ENCODE measurements at places on chromosomes 16 and 17.

GRCh38 chr16:50271148-50272041 is 5.0 kb downstream of the ADCY7 start:
- DNase-seq: no peak

DNA sequence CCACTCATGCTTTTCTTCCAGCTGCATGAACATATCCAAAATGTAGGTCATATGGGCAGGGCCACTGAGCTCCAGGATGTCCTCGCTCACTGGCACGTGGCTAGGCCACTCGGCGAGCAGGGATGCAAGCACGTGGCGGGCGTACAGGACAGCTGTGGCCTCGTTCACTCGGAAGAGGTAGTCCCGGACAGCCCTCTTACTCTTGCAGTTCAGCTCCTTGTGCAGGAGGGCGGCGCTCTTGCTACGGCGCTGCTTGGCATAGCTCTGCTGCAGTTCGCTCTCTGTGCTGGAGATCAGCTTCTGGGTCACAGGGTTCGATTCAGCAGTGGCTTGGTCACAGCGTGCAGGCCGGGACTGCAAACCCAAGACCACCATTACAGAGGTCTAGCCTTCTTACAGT is 53.1 kb upstream of the ATP2A3 start:
- no peak for DNase-seq

DNA sequence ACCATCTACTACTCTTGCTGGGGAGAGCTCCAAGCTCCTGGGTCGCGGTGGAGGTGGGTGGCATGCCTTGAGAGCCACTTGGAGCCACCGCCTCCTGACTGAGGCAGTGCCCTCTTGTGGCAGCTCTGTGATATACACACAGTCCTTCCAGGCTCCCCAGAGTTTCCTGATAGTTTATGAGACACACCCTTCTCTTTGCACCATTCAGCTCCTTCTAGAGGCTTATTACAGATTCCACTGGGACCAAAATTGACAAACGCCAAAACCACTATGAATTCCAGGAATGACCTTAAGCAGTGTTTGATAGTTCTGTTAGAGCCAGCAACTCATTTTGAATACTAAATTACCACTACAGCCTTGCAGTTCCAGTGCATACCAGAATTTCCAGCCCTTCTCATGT is 170.1 kb upstream of the CDH13 start:
- peak; percentile 45 for DNase-seq

DNA sequence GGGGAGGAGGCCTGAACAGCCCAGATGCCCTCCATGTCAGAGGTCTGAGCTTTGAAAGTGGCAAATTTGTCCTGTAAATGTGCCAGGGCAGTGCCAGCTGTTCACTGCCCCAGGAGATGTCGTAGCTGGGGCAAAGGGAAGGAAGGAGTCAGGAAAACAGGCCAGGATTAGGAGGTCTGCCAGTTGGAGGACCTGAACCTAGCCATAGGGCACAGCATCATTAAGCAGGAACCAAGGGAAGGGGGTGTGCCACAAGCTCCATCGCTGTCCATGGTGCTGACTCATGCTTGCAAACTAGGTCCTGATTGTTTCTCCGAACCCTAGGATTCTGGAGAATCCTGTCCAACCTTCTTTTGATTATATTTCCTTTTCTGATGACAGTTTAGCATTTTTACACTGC is 124.2 kb downstream of the TMEM132E start:
- DNase-seq: no peak

DNA sequence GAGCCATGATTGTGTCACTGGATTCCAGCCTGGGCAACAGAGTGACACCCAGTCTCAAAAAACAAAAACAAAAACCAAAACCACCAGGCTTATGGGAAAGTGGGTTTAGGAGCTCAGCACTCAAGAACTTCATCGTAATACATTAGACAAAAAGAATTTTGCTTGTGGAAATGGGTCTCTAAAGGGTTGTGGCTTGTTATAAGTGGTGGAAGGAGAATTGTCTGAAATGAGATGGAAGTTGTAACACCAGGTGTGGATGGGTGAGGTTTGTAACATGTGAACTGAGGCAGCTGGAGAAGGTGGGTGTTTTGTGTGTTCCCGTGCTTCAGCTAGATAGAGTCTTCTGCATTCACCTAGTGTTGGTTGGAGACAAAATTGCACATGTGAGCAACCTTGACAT is 35.8 kb downstream of the CDH1 start:
- DNase-seq: no peak

GRCh38 chr16:64679976-64680690 is 441.7 kb downstream of the CDH11 start:
- DNase-seq: no peak

- no peak for DNase-seq
These were observed 3.4 kb downstream of the C1QTNF1 start for GRCh38 chr17:79027274-79027924.

- no peak for DNase-seq
These were observed at the start of gene ADCY7 for GRCh38 chr16:50266337-50267091. ADCY7 (plus strand) TSS chr16:50266551; CDS start chr16:50288180, 21,629 bp downstream.

DNA sequence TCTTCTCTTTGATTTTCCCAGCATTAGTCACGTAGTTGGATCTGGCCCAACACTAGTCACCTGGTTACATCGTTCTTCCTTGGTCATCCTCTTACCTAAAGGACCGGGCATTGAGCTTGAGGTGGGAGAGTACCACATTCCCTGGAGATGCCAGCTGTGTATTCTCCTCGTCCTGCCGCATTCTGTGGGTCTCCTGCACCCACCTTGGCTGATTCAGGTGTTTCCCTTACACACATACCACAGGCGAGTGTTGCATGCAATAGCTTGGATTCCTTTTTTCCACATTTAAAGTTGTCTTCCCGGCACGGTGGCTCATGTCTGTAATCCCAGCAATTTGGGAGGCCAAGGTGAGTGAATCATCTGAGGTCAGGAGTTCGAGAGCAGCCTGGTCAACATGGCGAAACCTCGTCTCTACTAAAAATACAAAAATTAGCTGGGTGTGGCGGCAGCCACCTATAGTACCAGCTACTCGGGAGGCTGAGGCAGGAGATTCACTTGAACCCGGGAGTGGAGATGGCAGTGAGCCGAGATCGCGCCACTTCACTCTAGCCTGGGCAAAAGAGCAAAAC is 21.6 kb upstream of the CLEC18C start:
- DNase-seq: no peak

DNA sequence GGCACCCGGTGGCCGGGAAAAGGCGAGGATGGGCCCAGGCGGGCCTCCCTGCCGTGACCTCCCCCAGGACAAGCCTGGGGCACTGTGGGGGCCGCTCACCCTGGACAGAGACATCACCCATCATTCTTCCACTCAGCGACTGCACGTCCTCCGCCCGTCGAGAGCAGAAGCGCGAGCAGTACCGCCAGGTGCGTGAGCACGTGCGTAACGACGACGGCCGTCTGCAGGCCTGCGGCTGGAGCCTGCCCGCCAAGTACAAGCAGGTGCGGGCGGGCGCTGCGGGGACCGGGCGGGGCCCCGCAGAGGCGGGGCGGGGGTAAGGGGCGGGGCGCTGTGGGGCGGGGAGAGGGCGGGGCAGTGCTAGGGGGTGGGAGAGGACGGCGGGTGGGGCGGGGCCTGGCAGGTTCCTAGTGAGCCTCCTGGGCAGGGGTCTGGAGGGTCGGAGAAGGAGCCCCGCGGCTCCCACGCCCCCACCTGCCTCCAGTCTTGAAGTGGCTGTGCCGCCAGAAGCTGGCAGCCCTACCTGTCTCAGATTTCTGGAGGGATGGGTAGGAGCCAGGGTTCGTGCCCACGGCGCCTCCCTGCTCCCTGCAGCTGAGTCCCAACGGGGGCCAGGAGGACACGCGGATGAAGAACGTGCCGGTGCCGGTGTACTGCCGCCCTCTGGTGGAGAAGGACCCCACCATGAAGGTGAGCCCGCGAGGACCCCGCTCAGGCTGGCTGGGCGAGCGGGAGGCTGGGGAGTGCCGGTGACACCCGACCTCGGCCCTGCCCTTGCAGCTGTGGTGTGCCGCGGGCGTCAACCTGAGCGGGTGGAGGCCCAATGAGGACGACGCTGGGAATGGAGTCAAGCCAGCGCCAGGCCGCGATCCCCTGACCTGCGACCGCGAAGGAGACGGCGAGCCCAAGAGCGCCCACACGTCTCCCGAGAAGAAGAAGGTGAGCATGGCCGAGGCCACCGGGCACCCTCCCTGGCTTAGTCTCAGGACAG is 7.5 kb downstream of the NME3 start:
- no peak for DNase-seq

- no peak for DNase-seq
These were observed 10.5 kb downstream of the MXRA7 start for GRCh38 chr17:76700270-76700616.

DNA sequence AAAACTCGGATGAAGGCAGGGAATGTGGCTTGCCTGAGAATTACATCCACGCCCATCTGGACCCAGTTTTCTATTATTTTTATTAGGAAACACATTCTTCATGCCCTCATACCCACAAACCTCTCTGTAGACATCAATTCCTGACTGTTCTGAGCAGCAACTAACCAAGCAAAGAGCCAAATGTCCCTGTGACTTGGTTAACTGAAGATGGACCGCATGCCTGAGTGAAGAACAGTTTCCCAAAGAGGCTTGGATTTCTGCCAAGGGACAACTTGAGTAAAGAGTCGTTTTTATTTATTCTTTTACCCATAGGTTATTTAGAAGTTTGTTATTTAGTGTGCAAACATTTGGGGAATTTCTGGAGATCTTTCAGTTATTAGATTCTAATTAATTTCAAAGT is 259.8 kb downstream of the GRIN2A start:
- DNase-seq: no peak

- DNase-seq: peak; percentile 86
These were observed 12.8 kb downstream of the SMIM5 start for GRCh38 chr17:75645889-75646637.

DNA sequence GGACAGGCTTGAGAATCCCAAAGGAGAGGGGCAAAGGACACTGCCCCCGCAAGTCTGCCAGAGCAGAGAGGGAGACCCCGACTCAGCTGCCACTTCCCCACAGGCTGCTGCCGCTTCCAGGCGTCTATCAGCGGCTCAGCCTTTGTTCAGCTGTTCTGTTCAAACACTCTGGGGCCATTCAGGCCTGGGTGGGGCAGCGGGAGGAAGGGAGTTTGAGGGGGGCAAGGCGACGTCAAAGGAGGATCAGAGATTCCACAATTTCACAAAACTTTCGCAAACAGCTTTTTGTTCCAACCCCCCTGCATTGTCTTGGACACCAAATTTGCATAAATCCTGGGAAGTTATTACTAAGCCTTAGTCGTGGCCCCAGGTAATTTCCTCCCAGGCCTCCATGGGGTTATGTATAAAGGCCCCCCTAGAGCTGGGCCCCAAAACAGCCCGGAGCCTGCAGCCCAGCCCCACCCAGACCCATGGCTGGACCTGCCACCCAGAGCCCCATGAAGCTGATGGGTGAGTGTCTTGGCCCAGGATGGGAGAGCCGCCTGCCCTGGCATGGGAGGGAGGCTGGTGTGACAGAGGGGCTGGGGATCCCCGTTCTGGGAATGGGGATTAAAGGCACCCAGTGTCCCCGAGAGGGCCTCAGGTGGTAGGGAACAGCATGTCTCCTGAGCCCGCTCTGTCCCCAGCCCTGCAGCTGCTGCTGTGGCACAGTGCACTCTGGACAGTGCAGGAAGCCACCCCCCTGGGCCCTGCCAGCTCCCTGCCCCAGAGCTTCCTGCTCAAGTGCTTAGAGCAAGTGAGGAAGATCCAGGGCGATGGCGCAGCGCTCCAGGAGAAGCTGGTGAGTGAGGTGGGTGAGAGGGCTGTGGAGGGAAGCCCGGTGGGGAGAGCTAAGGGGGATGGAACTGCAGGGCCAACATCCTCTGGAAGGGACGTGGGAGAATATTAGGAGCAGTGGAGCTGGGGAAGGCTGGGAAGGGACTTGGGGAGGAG is at the start of gene CSF3:
Gene CSF3, plus strand, starts transcription at position 436 of the 993 bp plus-strand sequence. Its CDS starts 35 bp downstream, at position 471.
- DNase-seq: no peak

DNA sequence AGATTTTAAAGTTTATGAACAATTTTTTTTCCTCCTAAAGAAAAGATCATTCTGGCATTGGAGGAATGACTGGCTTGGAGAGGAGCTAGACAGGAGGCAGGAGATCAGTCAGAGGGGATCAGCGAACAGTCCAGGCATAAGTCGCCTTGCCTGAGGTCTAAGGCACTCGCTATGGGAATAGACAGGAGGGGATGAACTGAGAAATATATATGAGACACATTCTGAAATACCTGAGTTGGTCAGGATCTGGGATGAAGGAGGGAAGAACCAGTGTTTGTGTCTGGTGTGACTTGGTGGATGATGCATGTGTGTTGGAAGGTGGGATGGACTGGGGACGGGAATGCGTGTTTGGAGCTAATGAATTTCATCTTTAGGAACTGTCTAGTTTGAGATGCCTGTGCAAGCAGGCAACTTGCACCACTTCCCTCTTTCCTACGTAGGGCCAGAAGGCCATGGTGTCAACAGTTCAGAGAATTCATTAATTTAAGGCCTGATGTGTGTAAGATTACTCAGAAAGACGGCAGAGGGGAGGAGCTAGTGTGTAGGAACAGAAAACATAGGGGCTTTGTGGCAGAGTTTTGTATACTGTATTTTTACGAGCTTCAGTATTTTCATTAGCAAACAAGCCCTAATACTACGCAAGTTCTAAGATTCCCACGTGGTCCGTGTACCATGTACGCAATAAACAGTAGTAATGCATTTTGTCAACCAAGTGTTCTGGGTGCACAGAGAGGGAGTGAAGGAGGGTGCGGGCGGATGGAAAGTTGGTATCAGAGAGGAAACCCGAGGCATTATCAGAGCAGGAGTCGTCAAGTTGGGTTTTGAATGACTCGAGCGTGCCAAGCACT is 825 bp downstream of the HEATR6 start:
- no peak for DNase-seq

DNA sequence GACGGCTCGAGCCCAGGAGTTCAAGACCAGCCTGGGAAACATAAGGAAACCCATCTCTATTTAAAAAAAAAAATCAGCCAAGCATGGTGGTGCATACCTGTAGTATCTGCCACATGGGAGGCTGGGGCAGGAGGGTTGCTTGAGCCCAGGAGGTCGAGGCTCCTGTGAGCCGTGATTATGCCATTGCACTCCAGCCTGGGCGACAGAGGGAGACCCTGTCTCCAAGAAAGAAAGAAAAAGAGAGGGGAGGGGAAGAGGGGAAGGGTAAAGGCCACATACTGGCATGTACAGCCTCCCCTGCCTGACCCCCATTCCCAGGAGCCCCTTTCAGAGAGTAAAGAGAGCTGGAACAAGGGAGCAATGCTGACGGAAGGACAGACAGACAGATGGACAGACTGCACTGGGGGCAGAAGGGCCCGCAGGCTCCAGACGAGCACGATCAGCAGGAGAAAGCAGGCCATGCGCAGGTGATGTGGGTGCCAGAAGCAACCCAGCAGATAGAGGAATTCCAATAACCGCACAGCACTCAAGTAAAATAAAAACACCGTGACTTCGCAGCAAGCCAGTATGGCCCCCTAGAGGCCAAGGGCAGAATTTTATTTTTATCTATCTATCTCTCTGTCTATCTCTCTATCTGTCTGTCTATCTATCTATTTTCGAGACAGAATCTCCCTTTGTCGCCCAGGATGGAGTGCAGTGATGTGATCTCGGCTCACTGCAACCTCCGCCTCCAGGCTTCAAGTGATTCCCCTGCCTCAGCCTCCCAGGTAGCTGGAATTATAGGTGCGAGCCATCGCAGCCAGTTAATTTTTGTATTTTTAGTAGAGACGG is 27.1 kb upstream of the SNN start:
- peak; percentile 31 for DNase-seq

DNA sequence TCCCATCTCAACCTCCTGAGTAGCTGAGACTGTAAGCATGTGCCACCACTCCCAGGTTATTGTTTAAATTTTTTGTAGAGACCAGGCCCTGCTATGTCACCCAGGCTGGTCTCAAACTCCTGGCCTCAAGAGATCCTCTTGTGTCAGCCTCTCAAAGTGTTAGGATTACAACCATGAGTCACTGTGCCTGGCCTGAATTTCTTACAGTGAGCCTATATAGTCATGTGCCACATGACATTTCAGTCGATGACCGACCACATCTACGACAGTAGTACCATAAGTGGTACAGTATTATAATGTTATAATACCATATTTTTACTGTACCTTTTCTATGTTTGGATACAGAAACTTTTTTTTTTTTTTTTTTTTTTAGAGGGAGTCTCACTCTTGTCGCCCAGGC is 195.3 kb downstream of the STX8 start:
- no peak for DNase-seq

All from anterior cingulate cortex (tissue), 58 donors.